DND-41 (cell line): ENCODE measurements at places on chromosomes 2 and 18.

DNA sequence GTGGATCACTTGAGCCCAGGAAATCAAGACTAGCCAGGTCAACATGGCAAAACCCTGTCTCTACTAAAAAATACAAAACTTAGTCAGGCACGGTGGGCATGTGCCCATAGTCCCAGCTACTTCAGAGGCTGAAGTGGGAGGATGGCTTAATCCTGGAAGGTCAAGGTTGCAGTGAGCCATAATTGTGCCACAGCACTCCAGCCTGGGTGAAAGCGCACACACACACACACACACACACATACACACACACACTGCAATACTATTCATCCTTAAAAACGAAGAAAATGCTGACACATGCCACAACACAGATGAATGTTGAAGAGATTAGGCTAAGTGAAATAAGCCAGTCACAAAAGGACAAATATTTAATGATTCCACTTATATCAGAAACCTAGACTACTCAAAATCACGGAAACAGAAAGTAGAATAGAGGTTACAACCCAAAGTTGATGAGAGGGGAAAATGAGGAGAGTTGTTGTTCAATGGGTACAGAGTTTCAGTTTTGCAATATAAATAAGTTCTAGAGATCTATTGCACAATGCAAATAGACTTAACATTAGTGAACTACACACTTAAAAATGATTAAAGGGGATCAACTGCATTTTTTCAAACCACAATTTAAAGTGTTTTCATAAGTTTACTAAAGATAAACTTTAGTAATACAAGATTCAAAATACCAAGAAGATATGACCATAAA, 114.5 kb downstream of the USP34 start:
- DNase-seq, result no peak

DNA sequence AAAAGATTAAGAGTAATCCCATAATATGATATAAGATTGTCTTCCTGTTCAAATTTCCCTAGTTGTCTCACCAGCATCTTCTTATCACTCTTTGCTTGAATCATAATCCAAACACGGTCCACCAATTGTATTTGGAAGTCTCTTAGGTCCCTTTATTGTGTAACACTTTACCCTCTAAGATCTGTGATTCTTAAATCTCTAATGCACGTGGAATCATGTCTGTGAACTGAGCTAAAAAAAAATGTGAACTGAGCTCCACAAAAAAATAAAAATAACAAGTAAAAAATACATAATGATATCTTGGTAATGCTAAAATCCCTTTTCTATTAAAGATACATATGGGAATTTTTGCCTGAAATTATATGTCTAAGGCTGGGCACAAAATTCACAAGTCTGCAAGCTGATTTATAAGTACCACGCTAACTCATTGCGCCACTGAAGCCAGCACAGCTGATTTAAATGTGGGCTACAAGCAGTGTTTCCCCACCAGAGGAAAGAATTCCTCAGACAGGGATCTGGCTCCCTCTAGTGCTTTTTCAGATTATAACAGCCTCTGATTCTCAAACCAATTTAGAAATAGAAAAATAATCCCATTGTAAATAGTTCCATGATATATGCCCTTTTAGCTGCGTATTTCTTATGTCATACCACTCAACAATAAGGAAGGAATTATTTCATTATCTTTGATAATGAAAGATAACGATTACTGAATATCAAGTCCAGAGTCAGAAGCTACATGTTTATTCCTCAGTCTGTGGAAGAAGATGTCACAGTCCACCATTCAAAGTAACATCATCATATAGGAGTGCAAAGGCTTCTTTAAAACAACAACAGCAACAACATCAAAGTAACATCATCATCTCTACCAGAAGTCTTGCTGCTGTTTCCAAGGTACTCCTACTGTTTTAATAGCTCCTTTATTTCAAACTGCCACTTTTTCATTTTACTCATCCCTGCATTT, 22.9 kb downstream of the RBM43 start:
- peak; percentile 55 for DNase-seq

- DNase-seq, result no peak
These were observed 870.0 kb upstream of the CHAC2 start for GRCh38 chr2:52897511-52898044.

GRCh38 chr2:239246723-239247122, 154.1 kb downstream of the HDAC4 start:
- DNase-seq, result no peak

- DNase-seq, result no peak
These were observed 20.3 kb downstream of the SALL3 start for GRCh38 chr18:78999939-79000338.

- no peak for DNase-seq
These were observed 518.7 kb downstream of the TXNL1 start for GRCh38 chr18:56119681-56120080.

DNA sequence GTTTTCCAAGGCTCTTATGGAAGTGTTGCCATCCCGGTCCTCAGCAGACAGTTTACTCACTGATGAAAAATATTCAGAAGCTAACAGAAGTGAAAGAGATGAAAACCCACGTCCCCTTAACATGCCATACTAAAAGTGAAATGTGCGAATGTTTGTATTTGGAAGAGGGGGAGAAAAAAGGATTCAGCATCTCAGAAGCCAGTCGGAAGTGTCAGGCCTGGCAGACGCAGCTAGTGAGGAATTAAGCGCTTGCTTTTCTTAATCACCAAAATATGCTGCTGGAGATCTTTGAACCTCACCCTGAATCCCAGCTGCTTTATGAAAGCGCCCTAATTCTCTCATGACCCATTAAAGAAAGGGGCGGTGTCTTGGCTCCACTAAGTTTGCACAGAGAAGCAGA, 653.7 kb downstream of the DCDC2C start:
- no peak for DNase-seq

- DNase-seq, result peak; percentile 29
These were observed 18.4 kb downstream of the INPP4A start for GRCh38 chr2:98463081-98463481.

DNA sequence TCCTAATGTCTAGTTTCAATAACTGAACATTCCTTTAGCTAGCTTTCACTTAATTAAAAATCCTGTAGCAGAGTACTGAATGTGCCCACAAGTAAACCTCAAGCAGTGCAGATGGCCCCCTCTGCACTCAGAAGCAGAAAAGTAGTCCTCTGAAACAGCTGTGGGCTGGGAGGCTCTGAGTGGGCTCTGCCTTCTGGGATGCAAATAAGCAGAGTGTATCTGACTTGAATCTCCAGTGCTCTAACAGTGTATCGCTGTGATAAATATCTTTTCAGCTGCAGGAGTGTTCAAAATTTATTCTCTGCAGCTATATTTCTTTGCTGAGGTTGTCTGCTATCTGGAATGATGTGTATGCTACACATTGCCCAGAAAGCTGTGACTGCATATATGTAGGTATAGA, 44.8 kb upstream of the SYT4 start:
- DNase-seq, result no peak
